H4 (cell line): ENCODE measurements at places on chromosomes 6 and 20. TPM values are rescaled to one million over a fixed set of nuclear protein-coding genes. Genes with fewer than 3 reads are reported as not detected.

The NRN1 gene
- 34.1 and 37.3 TPM in 2 replicates for total RNA-seq

The SRMS gene
- total RNA-seq, result not detected in 2 replicates

The ZNF311 gene
- 1.2 and 3.0 TPM in 2 replicates for total RNA-seq

The TRAPPC3L gene
- total RNA-seq, result 0.17 TPM in 1 of 2 replicates, not detected in the other

The CTSZ gene
- 0.17 and 0.18 TPM in 2 replicates for total RNA-seq

The HTR1E gene
- not detected in 2 replicates for total RNA-seq

The SAPCD1 gene
- 0.21 and 2.8 TPM in 2 replicates for total RNA-seq

The WFDC11 gene
- not detected in 2 replicates for total RNA-seq

The TAP1 gene
- total RNA-seq, result 60.9 and 66.1 TPM in 2 replicates

- DNase-seq, result no peak
These were observed 162.0 kb upstream of the MLN start for GRCh38 chr6:33965766-33966165.

DNA sequence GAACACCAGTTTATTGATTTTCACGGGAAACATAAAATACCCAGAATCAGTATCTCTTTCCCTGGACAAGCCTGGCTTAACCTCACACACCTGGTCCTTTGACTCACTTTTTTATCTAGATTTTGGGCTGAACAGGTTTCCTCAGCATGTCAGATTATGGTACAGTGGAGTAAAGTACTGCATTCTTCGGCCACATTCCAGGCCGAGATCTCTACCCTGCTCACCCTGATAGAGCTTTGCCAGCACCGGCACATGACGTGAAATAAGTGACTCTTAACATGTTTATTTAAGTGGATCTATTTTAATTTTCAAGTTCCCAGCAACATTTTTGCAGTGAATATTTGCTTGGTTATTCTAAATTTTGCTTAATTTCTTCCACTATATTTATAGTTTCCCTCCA, 79.0 kb upstream of the POPDC3 start:
- no peak for DNase-seq

DNA sequence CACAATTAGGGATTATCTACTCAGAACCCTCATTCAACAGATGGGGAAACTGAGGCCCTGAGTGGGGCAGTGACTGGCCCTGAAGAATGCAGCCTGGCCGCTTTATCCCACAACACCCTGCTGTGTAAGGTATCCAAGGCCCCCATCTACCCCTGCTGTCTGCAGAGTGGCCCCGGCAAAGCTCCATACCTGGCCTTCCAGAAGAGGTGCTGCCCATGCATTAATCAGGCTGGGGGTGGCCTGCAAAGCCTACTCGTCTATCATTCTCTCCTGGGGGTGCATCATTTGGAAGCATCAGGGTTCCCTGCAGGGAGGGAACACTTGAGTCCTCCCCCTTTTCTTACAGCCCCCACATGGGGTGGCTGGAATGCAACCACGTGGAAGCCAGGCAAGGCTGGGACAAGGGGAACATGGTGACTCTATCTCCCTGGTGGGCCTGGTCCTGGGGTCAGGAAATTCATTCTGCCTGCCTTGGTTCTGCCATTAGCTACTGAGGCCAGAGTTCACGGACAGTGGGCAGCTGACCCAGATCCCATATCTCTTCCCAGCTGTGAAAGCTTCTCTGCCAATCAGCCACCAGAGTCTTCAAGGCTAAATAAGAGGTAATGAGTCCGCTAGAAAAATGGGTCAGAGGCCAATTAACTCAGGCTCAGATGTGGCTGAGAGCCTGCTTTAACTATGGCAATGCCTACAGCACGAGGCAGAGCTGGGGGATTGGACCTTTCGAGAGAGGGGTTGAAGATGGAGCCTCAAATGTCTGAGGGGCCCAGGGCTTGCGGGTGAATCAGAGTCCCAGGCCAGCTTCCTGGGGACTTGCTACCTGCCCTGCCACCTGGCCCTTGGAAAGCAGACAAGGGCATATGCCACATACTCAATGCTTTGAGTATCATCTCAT, 72.3 kb upstream of the TOX2 start:
- DNase-seq, result no peak

DNA sequence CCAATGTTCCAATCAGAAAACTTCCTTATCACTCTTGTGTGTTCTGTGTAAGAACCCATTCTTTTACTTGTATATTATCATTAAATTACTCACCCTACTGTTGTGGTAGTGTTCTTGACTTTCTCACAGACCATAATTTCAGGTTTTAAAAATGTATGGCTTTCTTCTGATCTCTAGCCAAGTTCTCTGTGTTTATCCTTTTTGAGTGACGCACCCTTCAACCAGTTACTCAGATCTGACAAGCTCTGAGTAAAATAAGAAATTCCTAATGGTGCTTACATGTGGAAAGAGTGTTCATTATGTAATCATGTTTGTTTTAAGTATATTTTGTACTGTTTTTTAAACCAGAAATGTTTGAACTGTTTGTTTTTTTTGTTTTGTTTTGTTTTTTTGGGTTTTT, 11.0 kb downstream of the TBPL1 start:
- DNase-seq, result no peak

- no peak for DNase-seq
These were observed 125.3 kb upstream of the SPTLC3 start for GRCh38 chr20:12883507-12883885.

- no peak for DNase-seq
These were observed 4.9 kb downstream of the VGLL2 start for GRCh38 chr6:117270055-117270842.

GRCh38 chr6:7631466-7631865, 41.5 kb downstream of the SNRNP48 start:
- DNase-seq, result no peak

DNA sequence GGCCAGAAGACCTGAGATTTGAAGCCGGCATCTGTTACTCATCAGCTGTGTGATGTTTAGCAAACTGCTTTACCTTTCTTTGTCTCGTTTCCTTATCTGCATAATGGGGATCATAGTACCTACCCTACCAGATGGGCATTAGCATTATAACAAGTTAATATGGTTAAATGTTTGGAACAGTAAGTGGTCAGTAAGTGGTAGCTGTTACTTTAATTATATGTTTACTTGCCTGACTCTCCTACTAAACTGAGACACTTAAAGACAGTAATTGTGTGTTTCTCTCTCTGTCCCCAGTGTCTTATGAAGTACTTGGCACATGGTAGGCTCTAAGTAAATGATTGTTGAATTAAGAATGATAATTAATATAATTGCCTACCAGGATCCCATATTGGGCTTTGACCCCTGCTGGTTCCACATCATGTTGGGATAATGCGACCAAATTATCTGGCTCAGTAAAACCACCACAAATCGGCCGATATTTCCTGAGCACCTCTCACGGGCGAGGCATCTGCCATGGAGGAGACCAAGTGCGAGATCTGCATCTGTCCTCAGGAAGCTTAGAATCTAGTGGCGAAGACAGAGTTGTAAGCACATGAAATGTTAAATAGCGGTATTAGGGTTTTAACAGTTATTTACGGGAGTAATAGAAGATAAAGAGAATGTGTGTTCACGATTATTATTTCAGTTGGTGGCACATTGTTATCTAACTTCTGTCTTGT, 31.4 kb downstream of the PTK7 start:
- no peak for DNase-seq

GRCh38 chr6:114432400-114432799, 89.6 kb upstream of the HS3ST5 start:
- DNase-seq, result no peak

GRCh38 chr20:34626992-34627391, 49.9 kb downstream of the PIGU start:
- DNase-seq, result no peak

GRCh38 chr6:56831334-56831733, 123.6 kb upstream of the BEND6 start:
- DNase-seq, result no peak

- no peak for DNase-seq
These were observed 6.7 kb downstream of the ACOT13 start for GRCh38 chr6:24673625-24674024.

DNA sequence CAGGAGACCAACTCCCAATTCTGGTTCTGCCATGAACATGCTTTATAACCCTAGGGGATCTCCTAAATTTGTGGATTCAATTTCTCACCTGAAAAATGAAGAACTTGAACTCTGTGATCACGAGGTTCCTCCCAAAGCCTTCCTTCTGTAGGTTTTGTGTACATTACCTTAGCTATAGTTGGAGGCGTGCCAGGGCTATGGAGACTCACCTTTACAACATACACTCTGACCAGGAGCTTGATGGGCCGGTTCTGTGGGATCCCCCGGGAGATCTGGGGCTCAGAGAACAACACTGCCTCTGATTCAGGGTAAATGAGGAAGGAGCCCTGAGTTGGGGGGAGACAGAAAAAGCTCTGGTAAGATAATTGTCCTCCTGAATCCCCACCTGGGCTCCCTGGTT, 34.1 kb downstream of the ERGIC3 start:
- no peak for DNase-seq

GRCh38 chr20:23349338-23350195, 1.0 kb upstream of the NXT1 start:
- no peak for DNase-seq

GRCh38 chr20:64162239-64162910, 1.9 kb upstream of the MYT1 start:
- DNase-seq, result no peak
